DMS79 (cell line): ENCODE measurements at places on chromosomes 6 and 20.
A peak's percentile ranks its signal among the peaks of the same experiment; 100 is the strongest.

DNA sequence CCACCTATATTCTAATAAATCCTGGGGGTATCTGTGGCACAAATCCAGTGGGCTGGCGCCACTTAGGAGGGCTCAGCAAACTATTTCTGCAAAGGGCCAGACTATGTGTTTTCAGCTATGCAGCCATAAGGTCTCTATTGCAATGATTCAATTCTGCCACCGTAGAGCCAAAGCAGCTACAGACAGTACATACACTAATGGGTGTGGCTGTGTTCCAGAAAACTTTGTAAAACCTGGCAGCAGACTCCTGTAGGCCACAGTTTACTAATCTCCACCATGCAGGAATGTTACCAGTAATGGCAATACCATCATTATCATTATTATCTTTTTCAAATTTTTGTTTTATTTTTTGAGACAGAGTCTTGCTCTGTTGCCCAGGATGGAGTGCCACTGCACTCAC, 65.7 kb downstream of the SULF2 start:
- no peak for DNase-seq

DNA sequence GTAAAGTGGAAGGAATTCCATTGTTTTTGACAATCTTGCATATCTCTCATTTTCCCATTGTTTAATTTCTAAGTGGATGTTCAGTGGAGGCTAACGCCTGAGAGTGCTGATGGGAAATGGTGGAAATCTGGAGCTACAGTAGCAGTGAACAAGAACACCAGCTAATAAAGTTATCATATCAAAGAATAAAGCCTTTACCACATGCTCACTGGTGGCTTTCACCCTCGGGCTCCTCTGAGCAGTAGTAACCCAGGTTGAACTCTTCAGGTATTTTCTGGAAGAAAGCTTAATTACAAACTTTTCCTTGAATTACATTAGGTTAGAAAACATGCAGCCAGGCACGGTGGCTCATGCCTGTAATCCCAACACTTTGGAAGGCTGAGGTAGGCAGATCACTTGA, 10.4 kb upstream of the ACAT2 start:
- no peak for DNase-seq

GRCh38 chr6:156862711-156863110, 85.5 kb downstream of the ARID1B start:
- no peak for DNase-seq

DNA sequence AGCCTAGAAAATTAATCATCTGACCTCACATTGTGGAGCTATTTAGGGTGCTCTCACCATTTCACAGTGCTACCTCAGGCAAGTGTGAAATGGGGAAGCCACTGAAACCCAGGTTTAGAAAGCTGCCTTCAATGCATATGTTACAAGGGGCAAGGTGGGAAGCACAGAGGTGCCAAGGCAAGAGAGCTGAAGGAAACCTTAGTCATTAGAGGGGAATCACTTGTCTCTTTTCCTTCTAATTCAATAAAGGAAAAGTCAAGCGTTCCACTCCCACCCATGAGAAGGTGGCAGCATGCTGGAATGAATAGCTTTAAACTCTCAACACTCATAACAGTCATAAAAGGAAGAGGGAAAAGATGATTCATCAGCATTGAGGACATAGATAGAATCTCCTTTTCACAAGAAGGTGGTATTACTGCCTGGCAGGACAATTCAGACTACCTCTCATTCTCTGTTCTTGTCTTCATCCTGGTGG, 251.9 kb upstream of the IRAK1BP1 start:
- no peak for DNase-seq

DNA sequence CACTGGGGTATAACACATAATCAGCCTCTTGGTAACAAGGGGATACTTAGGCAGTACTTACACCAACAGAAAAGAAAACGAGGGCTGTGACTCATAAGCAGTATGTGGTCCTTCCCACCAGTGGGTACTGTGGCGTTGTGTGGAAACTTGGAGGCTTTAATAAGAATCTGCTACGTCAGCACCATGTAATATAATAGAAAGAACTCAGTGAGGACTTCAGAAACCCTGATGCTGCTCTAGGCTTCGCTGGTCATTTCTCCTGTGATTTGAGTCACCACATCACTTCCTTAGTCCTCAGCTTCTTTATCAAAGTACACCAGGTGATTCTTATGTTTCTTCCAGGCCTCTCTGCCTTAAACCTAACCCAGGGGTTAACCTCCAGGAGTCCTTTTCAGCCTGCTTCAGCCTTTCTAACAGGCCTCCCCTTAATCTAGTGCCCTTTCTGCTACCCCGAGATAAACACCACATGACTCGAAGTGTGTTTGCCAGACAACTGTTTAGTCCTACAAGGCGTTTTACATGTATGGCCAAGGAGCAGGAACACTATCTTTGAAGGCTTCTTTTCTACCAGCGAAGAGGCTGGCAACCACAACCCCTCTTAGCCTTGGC, 68.5 kb downstream of the FYN start:
- no peak for DNase-seq

GRCh38 chr6:162409741-162410691, 317.6 kb downstream of the PRKN start:
- no peak for DNase-seq

- no peak for DNase-seq
Observed at GRCh38 chr6:37232430-37233017, 25.0 kb upstream of the TBC1D22B start.

GRCh38 chr6:95681736-95682135, 104.4 kb downstream of the MANEA start:
- DNase-seq = no peak

GRCh38 chr6:16338577-16339264, 100.3 kb downstream of the GMPR start:
- DNase-seq = no peak

GRCh38 chr20:59207742-59208357, 44.2 kb downstream of the ZNF831 start:
- peak; percentile 46 for DNase-seq

DNA sequence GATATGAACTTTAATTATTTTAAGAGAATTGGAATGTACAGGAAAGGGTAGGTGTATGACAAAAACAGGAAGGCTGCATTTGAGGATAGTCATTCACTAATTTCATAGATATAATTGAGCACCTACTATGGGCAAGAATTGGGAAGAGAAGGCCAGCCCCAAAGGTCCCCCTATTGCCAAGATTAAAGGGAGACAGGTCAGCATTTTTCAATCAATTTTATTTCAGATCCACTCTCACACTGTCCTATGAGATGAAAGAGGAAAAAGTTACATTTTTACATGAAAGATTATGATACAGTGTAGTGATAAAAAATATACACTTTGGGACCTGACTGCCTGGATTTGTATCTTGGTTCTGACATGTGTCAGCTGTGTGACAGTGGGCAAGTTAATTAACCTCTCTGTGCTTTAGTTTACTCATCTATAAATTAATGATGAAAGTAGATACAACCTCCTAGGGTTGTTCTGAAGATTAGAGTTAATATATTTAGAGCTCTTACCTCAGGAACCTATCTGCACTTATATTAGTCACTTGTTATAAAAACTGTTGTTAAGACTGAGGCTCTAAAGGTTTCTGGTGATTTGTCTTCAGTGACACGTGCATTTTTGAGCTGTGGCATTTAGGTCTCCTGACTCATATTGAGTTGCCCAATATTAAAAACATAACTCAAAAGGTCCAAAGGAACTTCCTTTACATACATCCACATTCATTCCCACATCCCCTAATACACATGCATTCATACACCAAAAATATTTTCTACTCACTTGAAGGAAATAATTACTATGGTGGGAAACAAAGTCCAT, 45.7 kb downstream of the SCGN start:
- DNase-seq = no peak
